ENCODE measurements at places on chromosomes 5 and 9.

- DNase-seq: no peak
Observed at GRCh38 chr9:106717686-106718085, 145.3 kb upstream of the ZNF462 start.

DNA sequence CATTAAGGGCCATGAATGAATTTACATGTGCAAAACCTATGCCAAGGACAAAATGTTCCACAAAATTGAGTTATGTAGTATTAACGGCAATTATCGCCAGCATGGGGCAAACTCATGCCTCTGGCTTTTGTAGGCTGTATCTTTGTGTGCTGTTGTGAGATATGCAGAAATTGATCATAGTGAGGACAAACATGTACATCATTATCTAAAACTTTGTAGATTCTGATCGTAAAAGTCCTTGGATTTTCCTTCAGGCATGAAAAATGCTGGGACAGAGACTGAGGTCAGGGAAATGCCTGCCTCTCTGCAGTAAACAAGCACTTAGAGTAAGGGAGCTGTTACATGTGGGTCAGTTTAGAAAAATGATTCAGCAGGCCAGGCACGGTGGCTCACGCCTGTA is 5.9 kb upstream of the TXNDC8 start:
- DNase-seq: no peak

GRCh38 chr9:123335193-123335985 is 20.6 kb upstream of the CRB2 start:
- no peak for DNase-seq

DNA sequence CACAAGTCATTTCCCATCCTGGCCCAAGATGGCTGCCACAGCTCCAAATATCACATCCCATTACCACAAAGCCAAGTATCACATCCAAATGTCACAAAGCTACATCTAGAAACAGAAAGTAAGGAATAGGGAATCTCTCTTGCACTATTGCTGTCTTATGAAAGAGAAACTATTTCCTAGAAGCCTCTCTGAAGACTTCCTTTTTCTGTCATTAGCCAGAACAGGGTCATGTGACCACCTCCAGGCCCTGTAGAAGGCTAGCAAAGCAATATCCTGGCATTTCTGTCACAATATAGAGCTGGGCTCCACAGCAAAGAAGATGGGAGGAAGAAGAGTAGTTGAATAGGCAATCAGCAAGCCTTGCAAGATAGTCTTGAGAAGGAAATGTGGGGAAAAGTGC is 99.2 kb downstream of the SH3TC2 start:
- no peak for DNase-seq

- no peak for DNase-seq
Observed at GRCh38 chr5:1733369-1733768, 66.3 kb downstream of the MRPL36 start.

DNA sequence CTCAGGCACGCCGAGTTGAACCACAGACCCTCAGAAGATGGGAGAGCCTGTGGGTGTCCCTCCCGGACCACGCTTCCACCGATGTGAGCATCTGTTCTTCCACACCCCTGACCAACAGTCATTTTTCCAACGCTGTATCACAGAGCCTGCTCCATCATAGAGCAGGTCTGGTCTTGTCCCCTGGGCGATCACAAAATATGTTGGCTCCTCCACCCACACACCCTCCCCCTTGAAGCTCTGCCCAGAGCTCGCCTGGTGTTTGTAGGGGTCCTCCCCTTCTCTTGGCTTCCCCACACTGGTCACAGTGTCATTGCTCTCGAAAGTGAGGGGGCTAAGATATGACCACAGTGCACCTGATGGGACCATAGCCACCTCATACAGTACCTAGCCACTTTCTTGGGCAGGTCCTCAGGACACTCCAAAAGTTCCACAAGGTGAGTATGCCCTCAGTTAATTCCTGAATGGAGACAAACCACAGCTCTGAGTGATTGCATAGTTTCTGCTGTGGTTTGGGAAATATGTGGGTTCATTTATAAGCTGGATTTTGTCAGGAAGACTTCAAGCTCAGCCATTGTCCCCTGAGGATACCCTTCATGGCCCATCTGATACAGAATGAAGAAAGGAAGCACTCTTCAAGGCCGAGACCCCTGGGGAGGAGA is 3.5 kb upstream of the ZNF618 start:
- DNase-seq: no peak

GRCh38 chr5:178768371-178769260 is 38.2 kb upstream of the ZNF354A start:
- DNase-seq: no peak

DNA sequence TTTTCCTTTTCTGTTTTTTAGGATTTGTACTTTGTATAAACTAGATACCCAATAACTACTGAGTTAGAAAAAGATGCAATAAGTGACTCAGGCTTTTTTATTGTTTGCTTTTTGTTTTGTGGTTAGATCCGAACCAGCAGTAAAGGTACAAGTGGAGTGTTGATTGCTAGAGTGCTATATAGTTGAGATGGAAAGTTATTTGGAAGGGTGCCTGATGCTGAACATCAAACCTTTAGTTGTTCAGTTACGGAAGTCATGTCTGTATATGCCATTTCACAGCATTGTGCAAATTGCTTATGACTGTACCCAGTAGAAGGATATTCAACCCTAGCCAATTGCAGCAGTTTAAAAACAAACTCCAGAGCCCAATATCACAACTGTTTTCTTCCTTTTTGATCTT is 285.1 kb downstream of the MAT2B start:
- DNase-seq: no peak

- DNase-seq: no peak
Observed at GRCh38 chr5:6723816-6724300, 10.6 kb downstream of the TENT4A start.

GRCh38 chr9:123365287-123365880 is 9.4 kb downstream of the CRB2 start:
- DNase-seq: no peak

- no peak for DNase-seq
Observed at GRCh38 chr9:96232164-96232538, 69.8 kb downstream of the HSD17B3 start.

GRCh38 chr5:168847511-168848073 is 268.4 kb upstream of the PANK3 start:
- no peak for DNase-seq

All from GM20000 (cell line).